ENCODE measurements at places on chromosomes 7 and 10. TPM values are rescaled to one million over a fixed set of nuclear protein-coding genes. Genes with fewer than 3 reads are reported as not detected.

DNA sequence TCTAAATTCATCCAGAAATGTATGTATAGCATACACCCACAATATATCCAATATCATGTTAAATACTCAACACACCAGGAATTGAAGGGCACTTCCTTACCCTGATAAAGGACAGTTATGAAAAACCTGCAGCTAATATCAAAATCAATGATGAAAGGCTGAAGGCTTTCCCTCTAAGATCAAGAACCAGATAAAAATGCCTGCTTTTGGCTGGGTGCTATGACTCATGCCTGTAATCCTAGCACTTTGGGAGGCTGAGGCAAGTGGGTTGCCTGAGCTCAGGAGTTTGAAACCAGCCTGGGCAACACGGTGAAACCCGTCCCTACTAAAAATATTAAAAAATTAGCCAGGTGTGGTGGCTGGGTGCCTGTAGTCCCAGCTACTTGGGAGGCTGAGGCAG lies 21.6 kb upstream of the UPP1 start:
- H3K36me3 ChIP-seq = no peaks in the 10 kb centered on the region
- no peak overlapping the region for H3K27ac ChIP-seq
- no peaks in the 10 kb centered on the region for H3K4me1 ChIP-seq

ANKRD7 gene
- total RNA-seq = 0.36 TPM

DNA sequence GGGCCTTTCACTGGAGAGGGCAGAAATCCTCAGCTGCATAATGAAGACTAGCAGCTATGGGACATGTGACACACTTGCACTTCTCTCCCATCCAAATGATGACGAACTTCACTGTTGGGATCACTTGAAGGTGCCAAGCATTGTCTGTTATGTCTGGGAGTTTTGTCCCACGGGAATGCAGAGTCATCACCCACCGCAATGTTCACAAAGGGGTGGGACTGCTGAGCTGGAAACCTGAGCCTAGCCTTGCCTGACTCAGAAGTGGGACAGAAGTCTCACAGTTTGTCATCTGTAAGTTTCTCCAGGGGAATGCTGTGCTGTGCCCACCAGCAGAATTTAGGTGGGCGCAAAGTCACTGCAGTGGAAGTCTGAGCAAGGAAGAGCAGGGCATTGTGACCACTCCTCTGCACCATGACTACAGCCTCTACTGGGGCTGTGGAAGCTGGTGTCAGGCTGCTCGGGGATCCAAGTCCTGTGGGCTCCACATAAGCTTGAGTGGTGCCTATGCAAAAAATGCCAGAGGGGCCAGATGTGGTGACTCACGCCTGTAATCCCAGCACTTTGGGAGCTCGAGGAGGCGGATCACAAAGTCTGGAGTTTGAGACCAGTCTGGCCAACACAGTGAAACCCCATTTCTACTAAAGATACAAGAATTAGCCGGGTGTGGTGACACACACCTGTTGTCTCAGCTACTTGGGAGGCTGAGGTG lies 472.0 kb upstream of the CNTNAP2 start:
- H3K4me1 ChIP-seq = no peaks in the 10 kb centered on the region
- no peaks in the 10 kb centered on the region for H3K27me3 ChIP-seq
- H3K4me3 ChIP-seq = no peak overlapping the region
- DNase-seq = no peak
- H3K36me3 ChIP-seq = no peaks in the 10 kb centered on the region
- H3K27ac ChIP-seq = no peak overlapping the region

- H3K4me1 ChIP-seq = no peaks in the 10 kb centered on the region
- H3K27ac ChIP-seq = no peak overlapping the region
- DNase-seq = no peak
- H3K27me3 ChIP-seq = no peaks in the 10 kb centered on the region
Measured at GRCh38 chr7:41785840-41786239, 83.0 kb upstream of the INHBA start.

- H3K27me3 ChIP-seq = no peaks in the 10 kb centered on the region
- H3K4me1 ChIP-seq = no peaks in the 10 kb centered on the region
- no peak overlapping the region for H3K4me3 ChIP-seq
Measured at GRCh38 chr10:83995738-83996331, 143.5 kb upstream of the GHITM start.

GRCh38 chr10:97335188-97335619 lies 675 bp upstream of the FRAT2 start:
- peaks cover 6% of the 10 kb centered on the region for H3K4me1 ChIP-seq
- no peaks in the 10 kb centered on the region for H3K27me3 ChIP-seq
- peak overlapping the region; percentile 96 for H3K27ac ChIP-seq

- H3K4me3 ChIP-seq = no peak overlapping the region
- H3K27me3 ChIP-seq = no peaks in the 10 kb centered on the region
- no peaks in the 10 kb centered on the region for H3K36me3 ChIP-seq
- H3K27ac ChIP-seq = no peak overlapping the region
Measured at GRCh38 chr10:70593513-70593890, 9.0 kb downstream of the PRF1 start.

DNA sequence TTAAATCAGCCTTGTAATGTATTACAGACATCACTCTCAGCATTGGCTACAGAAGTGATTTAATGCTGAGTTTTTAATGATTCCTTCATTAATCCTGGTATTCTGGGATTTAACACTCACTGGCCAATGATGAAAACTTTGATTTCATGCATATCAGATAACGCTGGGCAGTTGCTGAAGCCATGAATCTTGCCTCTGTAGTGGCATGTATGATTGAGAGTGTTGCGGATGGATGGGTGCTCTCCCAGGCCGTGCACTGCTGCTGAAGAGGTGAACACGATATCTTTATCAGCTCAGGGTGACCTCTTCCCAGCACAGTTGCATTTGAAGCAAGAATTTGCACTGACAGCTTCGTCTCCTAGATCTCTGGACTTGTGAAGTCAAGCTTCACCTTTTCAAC lies 168.7 kb downstream of the LRRC4 start:
- H3K27ac ChIP-seq = no peak overlapping the region
- H3K36me3 ChIP-seq = no peaks in the 10 kb centered on the region
- H3K4me1 ChIP-seq = no peaks in the 10 kb centered on the region

SLC39A12 gene
- not detected for total RNA-seq

GRCh38 chr10:13830385-13830784 lies 243.6 kb downstream of the PRPF18 start:
- H3K36me3 ChIP-seq = no peaks in the 10 kb centered on the region
- H3K27me3 ChIP-seq = no peaks in the 10 kb centered on the region
- no peak overlapping the region for H3K27ac ChIP-seq
- H3K4me1 ChIP-seq = peaks cover 6% of the 10 kb centered on the region

GRCh38 chr10:119947300-119947699 lies 54.8 kb downstream of the SEC23IP start:
- no peaks in the 10 kb centered on the region for H3K27me3 ChIP-seq
- H3K36me3 ChIP-seq = peaks cover 3% of the 10 kb centered on the region
- no peak overlapping the region for H3K4me3 ChIP-seq
- DNase-seq = no peak
- H3K4me1 ChIP-seq = no peaks in the 10 kb centered on the region

HABP2 gene
- total RNA-seq = not detected

GRCh38 chr7:69732203-69732602 lies 133.9 kb downstream of the AUTS2 start:
- no peaks in the 10 kb centered on the region for H3K27me3 ChIP-seq
- no peaks in the 10 kb centered on the region for H3K36me3 ChIP-seq
- DNase-seq = no peak
- H3K4me3 ChIP-seq = no peak overlapping the region
- H3K27ac ChIP-seq = no peak overlapping the region

ECHDC3 gene
- 98.3 TPM for total RNA-seq

- H3K27me3 ChIP-seq = no peaks in the 10 kb centered on the region
- DNase-seq = no peak
- H3K4me3 ChIP-seq = no peak overlapping the region
- H3K4me1 ChIP-seq = no peaks in the 10 kb centered on the region
- H3K27ac ChIP-seq = no peak overlapping the region
- peaks cover 28% of the 10 kb centered on the region for H3K36me3 ChIP-seq
Measured at GRCh38 chr10:102479651-102480050, 22.9 kb downstream of the ACTR1A start.

GRCh38 chr10:95513941-95514392 lies 47.2 kb downstream of the SORBS1 start:
- no peaks in the 10 kb centered on the region for H3K36me3 ChIP-seq
- H3K4me3 ChIP-seq = no peak overlapping the region
- peak; percentile 39 for DNase-seq
- no peaks in the 10 kb centered on the region for H3K4me1 ChIP-seq

- no peak overlapping the region for H3K27ac ChIP-seq
- no peaks in the 10 kb centered on the region for H3K4me1 ChIP-seq
- DNase-seq = no peak
- H3K4me3 ChIP-seq = no peak overlapping the region
- no peaks in the 10 kb centered on the region for H3K36me3 ChIP-seq
Measured at GRCh38 chr10:59391060-59391459, 28.7 kb upstream of the FAM13C start.

CCL24 gene
- not detected for total RNA-seq

DNA sequence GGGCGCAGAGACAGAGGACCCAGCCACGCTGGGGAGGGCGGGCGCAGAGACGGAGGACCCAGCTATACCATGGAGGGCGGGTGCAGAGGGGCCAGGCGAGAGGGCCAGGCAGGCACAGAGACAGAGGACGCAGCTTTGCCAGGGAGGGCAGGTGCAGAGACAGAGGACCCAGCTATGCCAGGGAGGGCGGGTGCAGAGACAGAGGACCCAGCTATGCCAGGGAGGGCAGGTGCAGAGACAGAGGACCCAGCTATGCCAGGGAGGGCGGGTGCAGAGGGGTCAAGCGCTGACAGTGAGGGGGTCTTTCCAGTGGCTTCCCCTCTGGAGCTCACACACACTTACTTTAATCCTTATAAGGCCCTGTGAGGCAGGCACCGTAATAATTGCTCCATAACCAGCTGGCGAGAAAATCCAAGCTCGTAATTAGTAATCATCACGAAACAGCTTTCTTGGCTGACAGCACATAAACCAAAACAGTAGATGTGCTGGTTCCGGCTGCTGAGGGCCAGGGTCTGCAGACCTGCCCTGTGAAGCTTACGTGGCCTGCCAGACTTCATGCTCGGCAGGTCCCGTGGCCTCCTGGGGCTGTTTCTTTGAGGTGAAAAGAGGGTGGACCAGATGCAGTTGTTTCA lies 137.2 kb downstream of the VIPR2 start:
- no peak overlapping the region for H3K27ac ChIP-seq
- H3K36me3 ChIP-seq = no peaks in the 10 kb centered on the region
- H3K27me3 ChIP-seq = no peaks in the 10 kb centered on the region
- no peaks in the 10 kb centered on the region for H3K4me1 ChIP-seq

DNA sequence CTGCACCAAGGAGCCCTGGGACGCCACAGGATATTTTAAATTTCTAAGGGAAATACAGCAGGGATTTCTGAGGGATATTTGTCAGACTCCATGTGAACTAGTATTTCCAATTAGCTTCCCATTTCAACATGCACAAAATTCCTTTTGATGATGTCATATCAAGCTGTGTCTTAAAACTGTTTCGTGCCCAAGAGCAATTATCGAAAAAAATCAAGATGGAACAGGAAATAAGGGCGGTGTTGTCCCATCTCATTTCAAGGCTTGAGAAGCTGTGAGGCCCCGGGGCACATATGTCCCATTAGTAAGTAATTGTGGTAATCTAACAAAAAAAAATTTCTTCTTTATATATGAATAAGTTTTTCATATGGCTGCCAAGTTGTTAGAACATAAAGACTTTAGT lies 47.4 kb downstream of the PPP1R17 start:
- H3K4me3 ChIP-seq = no peak overlapping the region
- no peaks in the 10 kb centered on the region for H3K36me3 ChIP-seq
- no peaks in the 10 kb centered on the region for H3K4me1 ChIP-seq
- DNase-seq = no peak
- no peaks in the 10 kb centered on the region for H3K27me3 ChIP-seq
- H3K27ac ChIP-seq = no peak overlapping the region

- no peaks in the 10 kb centered on the region for H3K4me1 ChIP-seq
- no peak for DNase-seq
- H3K4me3 ChIP-seq = no peak overlapping the region
- H3K36me3 ChIP-seq = no peaks in the 10 kb centered on the region
Measured at GRCh38 chr7:96143495-96144259, 178.2 kb downstream of the SLC25A13 start.

GRCh38 chr7:87411186-87411585 lies 64.3 kb downstream of the ABCB4 start:
- no peaks in the 10 kb centered on the region for H3K36me3 ChIP-seq
- no peak for DNase-seq
- no peak overlapping the region for H3K27ac ChIP-seq
- no peaks in the 10 kb centered on the region for H3K27me3 ChIP-seq

CCDC172 gene
- 47.1 TPM for total RNA-seq

- no peaks in the 10 kb centered on the region for H3K27me3 ChIP-seq
- H3K4me3 ChIP-seq = no peak overlapping the region
- H3K4me1 ChIP-seq = peaks cover 3% of the 10 kb centered on the region
- peak overlapping the region; percentile 13 for H3K27ac ChIP-seq
Measured at GRCh38 chr10:80443531-80443974, 10.6 kb upstream of the TSPAN14 start.
